A549 treated with DMSO at 1 μM for 4 hours (cell line): ENCODE measurements at places on chromosomes 7 and 10. TPM values are rescaled to one million over a fixed set of nuclear protein-coding genes. Genes with fewer than 3 reads are reported as not detected.

ZNF438 gene
- 1.6 to 2.0 TPM (median 2.0 TPM) in 5 replicates for total RNA-seq

MINDY4 gene
- total RNA-seq: 2.6 to 3.5 TPM (median 3.2 TPM) in 5 replicates

ADAM12 gene
- total RNA-seq: 3.3 to 7.7 TPM (median 5.5 TPM) in 5 replicates

C10orf62 gene
- not detected in 5 replicates for total RNA-seq

SPDYE2 gene
- total RNA-seq: 0.05 TPM in 1 of 5 replicates, not detected in the others
